Cerebellar nuclear complex (tissue), 1 donor: ENCODE measurements at places on chromosomes 16 and 17.
A peak's percentile ranks its signal among the peaks of the same experiment; 100 is the strongest.

GRCh38 chr17:82752371-82753200 is 721 bp downstream of the TBCD start:
- no peak for DNase-seq

GRCh38 chr16:65308506-65308905 is 186.6 kb upstream of the CDH11 start:
- no peak for DNase-seq

GRCh38 chr17:75670868-75671267 is 3.7 kb downstream of the SAP30BP start:
- DNase-seq: no peak

DNA sequence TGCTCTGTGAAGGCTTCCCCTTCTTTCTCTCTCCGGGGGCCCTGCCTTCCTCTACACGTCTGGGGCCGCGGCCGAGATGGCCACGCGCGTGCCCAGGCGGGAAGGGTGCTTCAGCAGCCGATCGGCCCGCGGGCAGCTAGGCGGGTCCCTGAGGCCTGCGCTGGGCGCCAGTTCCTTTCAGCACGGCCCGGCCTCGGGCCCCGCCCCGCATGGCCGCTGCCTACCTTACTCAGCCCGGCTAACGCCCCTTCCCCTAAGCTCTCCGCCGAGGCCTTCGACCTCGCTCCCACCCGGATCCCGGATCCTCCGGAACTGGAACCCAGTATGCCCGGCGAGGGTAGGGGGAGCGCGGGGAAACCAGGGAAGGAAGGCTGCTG is 335 bp downstream of the TMEM11 start:
- DNase-seq: no peak

DNA sequence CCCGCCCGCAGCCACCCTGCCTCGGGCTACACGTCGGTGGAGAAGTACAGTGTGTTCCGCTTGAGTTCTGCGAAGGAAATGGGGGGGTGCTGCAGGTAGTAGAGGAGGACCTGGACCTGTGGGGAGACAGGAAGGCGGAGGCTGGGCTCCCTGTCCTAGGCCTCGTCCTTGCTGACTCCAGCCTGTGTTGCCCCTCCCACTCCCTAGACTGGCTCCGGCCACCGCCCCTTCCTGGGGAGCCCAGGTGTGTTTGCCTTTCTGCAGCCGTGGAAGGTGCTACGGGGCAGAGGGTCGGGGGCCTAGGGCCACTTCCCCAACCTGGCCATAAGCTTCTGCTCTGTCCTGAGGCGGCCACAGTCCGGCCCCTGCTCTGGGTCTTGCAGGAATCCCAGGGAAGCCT is 9.1 kb downstream of the TIMM22 start:
- DNase-seq: no peak

- DNase-seq: no peak
Measured at GRCh38 chr17:2749058-2749783, at the start of gene CCDC92B. TSS of gene CCDC92B (minus strand) at chr17:2749652. CDS start at chr17:2735145, 14,507 bp downstream.

- peak; percentile 44 for DNase-seq
Measured at GRCh38 chr17:42183741-42184711, 1.2 kb downstream of the HCRT start.

DNA sequence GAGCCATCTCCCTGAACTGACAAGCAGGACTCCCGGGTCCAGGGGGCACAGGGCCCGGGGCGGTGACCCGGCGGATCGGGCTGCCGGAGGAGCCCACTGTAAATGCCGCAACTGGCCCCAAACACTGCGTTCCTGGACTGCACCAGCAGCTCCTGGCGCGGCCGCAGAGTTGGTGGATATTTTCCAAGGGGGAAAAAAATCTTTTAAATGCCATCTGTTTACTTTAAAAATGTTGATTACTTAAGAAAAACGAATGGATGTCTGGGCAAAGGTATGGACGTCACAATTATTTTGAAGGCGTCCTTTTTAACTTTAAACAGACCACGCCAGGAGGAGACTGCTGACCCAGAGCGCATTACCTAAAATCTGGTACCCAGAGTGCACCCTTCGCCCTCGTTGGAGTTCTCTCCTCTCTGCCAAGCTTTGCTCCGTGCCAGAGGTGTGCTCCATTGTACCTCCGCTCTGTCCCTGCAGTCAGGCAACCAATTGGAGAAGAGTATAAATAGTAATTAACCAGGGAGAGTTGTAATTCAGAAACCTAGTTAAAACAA is 3.4 kb downstream of the HS3ST3B1 start:
- DNase-seq: no peak

GRCh38 chr17:65742403-65743307 is 181.2 kb upstream of the AXIN2 start:
- no peak for DNase-seq

GRCh38 chr16:50695017-50696000 is 1.9 kb downstream of the NOD2 start:
- DNase-seq: no peak

DNA sequence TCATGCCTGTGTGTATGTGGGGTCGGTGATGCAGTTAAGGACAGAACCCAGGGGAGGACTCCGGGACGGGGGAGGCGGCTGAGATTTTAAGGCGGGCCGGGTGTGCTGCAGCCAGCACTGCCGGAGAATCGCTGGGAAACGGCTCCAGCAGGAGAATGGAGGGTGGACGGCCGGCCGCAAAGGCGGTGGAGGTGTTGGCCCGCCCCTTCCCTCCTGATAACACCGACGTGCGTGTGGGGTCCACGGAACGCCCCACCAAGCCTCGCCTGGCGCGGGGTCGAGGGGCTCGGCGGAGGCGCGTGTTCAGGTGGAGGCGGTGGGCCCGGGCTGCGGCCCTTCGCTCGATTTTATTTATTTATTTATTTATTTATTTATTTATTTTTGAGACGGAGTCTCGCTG is 633 bp downstream of the ZNF843 start:
- no peak for DNase-seq

DNA sequence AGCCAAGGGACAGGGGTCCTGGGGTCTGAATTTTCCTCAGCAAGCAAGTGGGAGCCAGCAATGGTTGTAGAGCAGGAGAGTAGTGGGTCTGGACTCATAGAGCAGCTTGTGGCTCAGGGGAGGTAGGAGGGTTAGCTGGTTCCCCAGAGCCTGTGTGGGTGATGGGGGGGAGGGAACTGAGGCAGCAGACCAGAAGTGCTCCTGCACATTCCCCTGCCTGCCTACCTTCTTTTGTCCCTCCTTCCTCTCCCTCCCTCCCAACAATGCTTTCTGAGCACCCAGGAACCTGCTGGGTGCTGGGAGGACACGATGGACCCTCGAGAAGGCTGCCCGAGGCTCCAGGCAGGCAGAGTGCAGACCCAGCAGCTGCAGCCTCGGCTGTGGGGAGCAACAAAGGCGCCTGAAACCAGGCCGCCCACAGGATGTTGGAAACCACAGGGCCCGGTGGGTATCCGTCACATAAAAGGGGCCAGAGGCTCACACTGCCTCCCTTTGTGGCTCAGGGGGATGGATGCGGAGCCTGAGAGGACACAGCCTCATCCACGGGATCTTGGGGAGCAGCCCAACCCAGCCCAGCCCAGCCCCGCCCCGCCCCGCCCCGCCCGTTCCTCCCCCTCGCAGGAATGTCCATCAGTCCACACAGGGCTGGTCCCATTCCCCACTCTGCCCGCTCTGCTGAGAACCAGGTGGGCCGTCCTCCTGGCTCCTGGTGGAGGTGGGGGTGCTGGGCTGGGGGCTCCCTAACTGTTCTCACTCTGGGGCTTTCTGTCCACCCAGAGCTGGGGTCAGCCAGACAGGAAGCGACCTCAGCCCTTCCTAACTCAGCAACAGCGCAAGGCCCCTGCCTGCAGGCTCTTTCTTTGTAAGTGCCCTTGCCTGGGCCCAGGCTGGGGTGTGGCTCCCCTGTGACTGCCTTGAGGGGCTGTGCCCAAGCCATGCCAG is 1.7 kb upstream of the NLRC3 start:
- no peak for DNase-seq

- DNase-seq: no peak
Measured at GRCh38 chr16:86497551-86498021, 12.7 kb upstream of the FOXF1 start.

GRCh38 chr16:3119701-3120408 is 7.5 kb downstream of the ZNF205 start:
- DNase-seq: no peak

DNA sequence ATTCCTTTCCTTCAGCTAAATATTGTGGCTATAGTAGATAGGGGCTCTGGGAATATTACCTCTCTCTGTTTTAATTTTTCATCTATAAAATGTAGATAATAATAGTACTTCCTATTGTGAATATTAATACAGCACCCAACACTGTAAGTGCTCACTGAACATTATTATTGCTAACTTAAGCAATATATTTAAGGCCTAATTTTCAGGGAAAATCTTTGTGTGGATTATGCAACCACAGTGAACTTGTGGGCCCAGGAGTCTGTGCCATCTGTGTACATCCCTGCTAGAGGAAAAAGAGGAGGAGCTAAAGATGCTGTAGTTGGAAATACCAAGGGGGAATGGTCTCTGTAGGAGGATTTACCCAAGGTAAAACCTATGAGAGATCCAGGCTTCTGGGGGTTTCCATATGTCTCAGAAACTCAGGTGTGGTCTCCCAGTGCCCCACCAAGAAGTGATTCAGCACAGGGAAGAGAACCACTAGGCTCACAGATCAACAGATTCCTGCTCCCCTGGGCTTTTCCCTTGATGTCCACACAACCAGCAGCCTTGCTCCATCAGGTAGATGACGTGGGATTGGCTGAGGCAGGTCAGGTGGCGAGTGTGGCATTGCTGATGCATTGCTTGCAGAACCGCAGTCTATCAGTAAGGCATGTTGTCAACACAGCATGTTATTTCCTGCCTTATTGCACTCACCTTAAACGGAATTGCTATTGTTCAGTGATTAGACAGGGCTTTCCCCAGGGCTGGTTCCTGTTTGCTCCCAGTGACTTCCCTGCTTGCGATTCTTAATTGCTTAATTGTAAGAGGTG is 1.6 kb upstream of the N4BP1 start:
- DNase-seq: no peak

- DNase-seq: no peak
Measured at GRCh38 chr16:69039333-69039941, 66.0 kb upstream of the HAS3 start.

- DNase-seq: peak; percentile 18
Measured at GRCh38 chr16:75495076-75495674, at the start of gene CHST6. TSS of gene CHST6 (minus strand) at chr16:75495441. CDS start at chr16:75479828, 15,613 bp downstream.

DNA sequence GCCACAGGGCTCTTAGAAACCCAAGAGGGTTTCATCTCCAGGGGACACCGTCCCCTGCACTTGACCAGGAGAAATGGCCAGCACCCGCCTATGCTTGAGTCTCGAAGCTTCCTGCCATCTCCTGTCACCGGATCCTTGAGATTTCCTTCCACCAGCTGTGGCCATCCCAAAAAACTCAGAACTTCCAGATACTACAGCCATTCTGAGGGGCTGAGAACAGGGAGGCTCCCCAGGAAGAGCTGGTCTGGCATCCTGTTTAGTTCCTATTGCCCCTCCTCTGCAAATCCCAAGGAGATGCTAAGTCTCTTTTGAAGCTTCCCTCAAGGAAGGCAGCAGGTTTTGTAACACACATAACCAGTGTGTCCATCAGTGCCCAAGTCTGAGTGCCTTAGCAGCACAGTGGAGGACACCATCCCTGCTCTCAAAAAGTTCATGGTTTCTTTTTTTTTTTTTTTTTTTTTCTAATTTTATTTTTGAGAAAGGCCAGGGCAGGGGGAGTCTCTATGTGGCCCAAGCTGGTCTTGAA is 2.0 kb downstream of the UBALD2 start:
- DNase-seq: no peak

GRCh38 chr16:63447121-63447520 is 1410.9 kb upstream of the CDH8 start:
- DNase-seq: no peak

DNA sequence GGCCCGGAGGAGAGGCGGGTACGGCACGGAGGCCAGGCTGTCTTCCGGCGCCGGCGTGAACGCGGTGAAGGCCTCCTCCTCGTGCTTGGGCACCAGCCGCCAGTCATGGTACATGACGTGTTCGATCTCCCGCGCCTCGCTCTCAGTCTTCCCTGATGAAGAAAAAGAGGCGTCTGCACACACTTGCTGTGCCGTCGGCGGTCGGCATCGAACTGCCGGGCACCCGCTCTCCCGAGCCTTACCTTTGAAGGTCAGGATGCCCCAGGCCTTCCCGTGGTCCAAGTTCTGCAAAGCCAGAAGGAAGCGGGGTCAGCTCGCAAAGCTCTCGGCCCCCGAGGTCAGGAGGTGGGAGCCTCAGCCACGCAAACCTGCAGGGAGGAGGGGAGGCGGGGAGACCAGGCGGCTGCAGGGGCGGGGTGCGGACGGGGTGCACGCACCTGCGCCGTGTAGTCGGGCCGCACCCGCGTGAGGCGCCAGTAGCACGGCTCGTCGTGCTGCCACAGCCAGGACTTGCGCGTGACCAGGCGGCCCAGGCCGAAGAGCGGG is at the start of gene EME2:
TSS of gene EME2 (plus strand) at position 449 of the 546 bp plus-strand sequence. CDS start 418 bp downstream, outside the sequence.
- DNase-seq: no peak

- DNase-seq: peak; percentile 65
Measured at GRCh38 chr17:16584273-16584995, 15.4 kb upstream of the ZNF287 start.

GRCh38 chr17:63600569-63601438 is at the start of gene TACO1:
TSS of gene TACO1 (plus strand) at chr17:63600895. CDS start at chr17:63601084, 189 bp downstream.
- DNase-seq: no peak

- DNase-seq: no peak
Measured at GRCh38 chr16:86134802-86135461, 236.0 kb downstream of the IRF8 start.

DNA sequence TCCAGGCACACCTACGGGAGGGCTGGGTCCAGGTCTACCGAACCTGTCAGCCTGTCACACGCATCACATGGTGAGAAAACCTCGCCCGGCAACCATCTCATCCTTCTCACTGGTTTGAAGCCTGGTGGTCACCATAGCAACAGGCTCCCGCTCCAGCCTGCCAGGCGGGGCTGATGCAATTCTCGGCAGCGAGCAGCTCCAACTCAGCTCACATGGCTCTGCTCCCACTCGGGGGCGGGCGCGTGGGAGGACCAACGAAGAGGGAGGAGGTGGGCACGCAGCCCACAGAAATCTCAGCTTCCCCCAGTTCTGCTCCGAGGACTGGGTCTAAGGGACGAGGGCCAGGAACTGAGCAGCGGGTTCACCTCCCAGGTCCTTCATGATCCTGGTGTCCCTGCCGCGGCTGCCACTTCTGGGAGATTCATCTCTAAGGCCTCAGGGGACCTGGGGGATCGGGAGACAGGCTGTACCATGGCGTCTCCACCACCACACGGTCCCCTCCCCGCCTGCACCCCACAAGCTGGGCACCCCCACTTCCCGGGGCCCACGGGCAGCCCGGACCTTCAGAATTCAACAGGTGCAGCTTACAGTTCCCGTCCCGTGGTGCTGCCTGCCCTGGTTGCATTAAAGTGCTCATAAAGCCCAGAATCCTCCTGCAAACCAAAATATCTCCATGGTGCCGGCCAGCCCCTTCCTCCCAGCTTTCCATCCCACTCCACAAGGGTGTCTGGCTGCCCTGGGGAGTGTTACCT is 25.8 kb downstream of the ABR start:
- DNase-seq: peak; percentile 43

- DNase-seq: peak; percentile 33
Measured at GRCh38 chr16:58020628-58021521, 4.7 kb upstream of the MMP15 start.

DNA sequence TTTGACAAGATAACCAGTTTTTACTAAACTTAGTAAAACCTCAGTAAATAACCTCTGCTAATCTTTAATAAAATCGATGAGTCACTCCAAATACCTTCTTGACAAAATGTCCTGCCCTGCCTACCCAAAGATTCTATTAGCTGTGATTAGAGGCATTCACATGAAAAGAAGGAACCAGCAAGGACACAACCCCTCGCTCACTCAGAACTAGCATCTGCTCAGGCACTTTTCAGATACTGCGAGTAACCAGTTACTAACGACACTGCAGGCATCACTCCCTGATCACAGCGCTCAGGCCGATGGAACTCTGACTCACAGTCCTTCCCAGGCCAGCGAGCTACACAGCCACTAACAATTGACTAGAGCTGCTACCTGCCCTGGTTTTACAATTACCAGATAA is 24.3 kb downstream of the PELP1 start:
- no peak for DNase-seq

GRCh38 chr16:10897134-10897533 is 20.1 kb downstream of the CIITA start:
- DNase-seq: no peak
